ENCODE measurements at places on chromosomes 16 and 17. TPM values are rescaled to one million over a fixed set of nuclear protein-coding genes. Genes with fewer than 3 reads are reported as not detected.

SLC4A1 gene
- not detected for total RNA-seq

DNA sequence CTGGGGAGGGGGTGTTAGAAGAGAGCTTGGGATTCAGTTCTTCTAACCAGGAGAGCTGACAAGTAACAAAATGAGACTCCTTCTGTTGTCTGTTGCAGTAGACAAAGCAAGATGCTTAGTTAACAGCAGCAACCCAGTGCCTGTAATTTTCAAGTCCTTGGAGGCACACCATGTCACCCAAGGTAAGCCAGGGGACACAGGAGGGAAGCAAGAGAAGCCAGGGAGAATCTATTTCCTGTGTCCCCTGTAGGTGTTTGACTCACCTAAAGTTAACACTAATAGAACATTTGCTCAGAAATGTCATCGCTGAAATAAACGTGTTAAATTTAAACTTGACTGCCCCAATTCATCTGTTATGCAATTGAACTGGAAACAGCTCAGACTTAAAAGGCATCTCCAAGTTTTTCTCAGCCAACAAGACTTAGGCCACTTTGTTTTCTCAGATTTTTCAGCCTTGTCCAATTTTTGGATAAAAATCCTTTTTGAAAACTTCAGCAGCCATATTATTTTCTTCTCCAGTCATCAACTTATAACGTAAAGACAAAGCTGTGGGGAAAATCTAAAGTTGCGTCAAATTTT lies 257.6 kb downstream of the CDH13 start:
- DNase-seq = no peak
- H3K4me1 ChIP-seq = no peaks in the 10 kb centered on the region
- peaks cover 3% of the 10 kb centered on the region for H3K27me3 ChIP-seq
- H3K36me3 ChIP-seq = no peaks in the 10 kb centered on the region
- H3K4me3 ChIP-seq = no peak overlapping the region

- no peaks in the 10 kb centered on the region for H3K36me3 ChIP-seq
- no peak overlapping the region for H3K27ac ChIP-seq
- H3K4me1 ChIP-seq = no peaks in the 10 kb centered on the region
- no peak for DNase-seq
- H3K27me3 ChIP-seq = peaks cover 10% of the 10 kb centered on the region
Observed at GRCh38 chr17:10088444-10088843, 110.0 kb downstream of the GAS7 start.

DNA sequence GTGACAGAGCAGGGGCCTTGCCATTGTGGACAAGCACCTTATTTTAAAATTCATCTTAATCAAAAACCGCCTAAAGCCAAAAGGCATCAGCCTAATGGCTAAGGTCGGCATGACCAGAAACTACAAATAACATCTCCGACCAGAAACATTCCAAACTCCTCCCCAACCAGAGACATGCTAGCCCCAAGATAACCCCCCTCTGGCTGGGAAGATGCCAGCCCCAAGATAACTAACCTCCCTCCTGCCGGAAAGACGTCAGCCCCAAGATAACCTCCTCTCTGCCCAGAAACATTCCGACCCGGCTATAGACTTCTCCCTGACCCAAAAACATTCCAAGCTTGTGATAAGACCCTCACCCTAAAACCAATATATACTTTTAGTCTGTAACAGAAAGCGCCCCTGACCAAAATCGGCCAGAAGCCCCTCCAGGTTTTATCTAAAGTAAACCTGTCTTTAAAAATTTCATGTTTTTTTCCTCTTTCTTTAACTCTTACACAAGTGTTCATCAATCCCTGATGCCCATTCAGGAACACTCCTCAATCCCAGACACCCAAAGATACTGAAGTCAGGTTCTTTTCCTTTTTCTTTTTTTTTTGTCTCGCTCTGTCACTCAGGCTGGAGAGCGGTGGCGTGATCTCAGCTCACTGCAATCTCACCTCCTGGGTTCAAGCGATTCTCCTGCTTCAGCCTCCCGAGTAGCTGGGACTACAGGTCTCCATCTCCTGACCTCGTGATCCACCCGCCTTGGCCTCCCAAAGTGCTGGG lies 32.7 kb downstream of the TLE7 start:
- peaks cover 27% of the 10 kb centered on the region for H3K27me3 ChIP-seq
- H3K36me3 ChIP-seq = no peaks in the 10 kb centered on the region
- H3K4me3 ChIP-seq = no peak overlapping the region

DNA sequence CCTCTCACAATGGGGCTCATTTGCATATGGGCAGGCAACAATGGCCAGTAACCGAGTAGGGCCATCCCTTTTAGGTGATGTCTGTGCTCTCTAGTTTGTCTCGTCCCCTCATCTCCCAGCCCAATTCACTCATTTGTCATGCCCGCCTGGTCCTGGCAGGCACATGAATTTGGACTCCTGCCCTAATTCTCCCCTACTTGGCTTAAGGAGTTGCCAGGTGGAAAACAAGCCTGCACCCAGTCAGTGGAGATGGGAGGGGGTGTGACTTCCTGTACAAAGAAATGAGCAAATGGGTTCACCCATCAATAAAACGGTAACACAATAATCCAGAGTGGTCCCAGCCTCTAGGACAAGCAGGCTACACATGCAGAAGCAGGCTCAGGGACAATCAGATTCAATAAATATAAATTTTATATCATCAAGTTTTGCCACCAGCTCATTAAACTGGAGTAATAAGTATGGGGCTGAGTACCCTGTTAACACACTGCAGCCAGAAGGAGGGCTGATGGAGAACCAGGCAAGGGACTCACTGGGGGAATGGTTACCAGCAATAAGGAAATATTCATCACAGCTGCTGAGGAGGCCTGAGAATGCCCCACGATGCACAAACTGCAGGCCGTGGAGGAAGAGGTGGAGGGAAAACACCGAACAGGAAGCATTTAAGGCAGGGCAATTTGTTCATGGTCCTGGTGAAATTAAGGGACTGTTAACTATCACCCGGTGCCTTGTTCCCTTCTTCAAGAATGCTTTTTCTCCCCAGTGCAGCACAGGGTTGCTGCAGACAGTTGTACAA lies 84.4 kb upstream of the GPRC5B start:
- no peak for DNase-seq
- no peak overlapping the region for H3K27ac ChIP-seq
- no peaks in the 10 kb centered on the region for H3K4me1 ChIP-seq
- H3K4me3 ChIP-seq = no peak overlapping the region

DNA sequence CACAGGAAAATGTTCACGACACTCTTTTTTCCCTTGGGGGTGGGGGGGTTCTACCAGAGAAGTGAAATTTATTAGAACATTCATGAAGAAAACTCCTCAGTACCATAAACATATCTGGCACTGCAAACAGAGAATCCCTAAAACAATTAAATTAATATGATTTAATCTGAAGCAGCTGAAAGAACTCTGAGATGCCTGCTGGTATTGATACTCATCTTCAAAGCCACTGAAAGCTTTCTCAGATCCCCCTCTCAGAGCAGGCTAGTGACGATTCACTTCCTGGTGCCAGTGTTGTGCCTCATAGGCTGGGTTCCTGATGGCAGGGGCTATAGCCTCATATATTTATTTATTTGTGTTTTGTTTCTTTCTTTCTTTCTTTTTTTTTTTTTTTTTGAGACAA lies 52.7 kb downstream of the MYH10 start:
- H3K27me3 ChIP-seq = no peaks in the 10 kb centered on the region
- H3K27ac ChIP-seq = no peak overlapping the region
- peaks cover 9% of the 10 kb centered on the region for H3K4me1 ChIP-seq
- DNase-seq = no peak

DNA sequence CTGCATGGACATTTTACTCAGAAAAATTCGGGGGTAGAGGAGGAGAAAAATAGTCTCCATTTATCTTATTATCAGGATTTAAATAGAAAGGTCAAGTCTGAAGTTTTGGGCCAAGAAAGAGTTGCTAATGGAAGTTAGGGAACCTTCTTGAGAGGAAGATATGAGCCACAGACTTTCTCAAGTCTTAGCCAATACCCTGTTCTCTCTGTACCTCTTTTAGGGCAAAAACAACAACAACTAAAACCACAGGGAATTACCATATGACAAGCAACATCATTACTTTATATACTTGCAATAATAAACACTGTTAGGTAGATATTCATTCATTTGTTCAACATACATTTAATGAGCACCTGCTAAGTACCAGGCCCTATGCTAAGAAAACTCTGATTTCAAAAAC lies 282.2 kb upstream of the CDH5 start:
- no peaks in the 10 kb centered on the region for H3K4me1 ChIP-seq
- H3K4me3 ChIP-seq = no peak overlapping the region
- H3K27me3 ChIP-seq = no peaks in the 10 kb centered on the region
- DNase-seq = no peak

DNA sequence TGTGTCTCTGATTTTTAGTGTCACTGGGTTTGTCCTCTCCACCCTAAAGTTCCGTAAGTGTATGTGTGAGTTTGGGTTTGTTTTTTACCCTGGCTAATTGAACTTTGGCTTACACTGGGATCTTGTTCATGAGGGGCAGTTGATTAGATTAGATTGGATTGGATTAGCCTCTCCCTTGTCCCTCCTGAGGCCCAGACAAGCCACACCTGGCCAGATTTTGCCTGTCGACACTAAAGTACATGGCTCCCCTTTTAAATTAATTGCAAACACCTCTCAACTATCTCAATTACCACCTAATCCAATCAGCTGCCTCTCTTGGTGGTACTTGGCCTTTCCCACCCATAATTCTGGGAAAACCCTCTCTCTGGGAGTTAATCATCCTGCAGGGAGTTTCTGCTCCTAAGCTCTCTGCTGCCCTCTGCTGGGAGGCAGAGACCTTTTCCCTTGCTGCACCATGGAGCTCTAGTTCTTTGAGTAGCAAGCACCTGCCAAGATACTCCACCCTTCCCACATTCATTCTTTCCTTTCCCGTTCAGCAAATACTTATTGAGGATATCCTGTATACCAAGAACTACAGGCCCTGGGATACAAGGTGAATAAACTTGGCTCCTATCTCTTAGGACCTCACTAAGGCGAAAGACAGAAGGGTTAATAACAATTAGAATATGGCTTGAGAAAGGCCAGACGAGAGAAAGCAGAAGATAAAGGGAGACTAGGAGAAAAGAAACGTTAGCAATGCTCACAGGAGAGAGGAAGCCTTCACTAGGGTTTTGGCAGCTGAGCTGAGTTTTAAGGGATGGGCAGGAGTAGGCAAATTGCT lies 60.0 kb upstream of the MPHOSPH6 start:
- H3K36me3 ChIP-seq = no peaks in the 10 kb centered on the region
- peaks cover 12% of the 10 kb centered on the region for H3K27me3 ChIP-seq

- no peaks in the 10 kb centered on the region for H3K27me3 ChIP-seq
- peaks cover 65% of the 10 kb centered on the region for H3K36me3 ChIP-seq
- peak overlapping the region; percentile 92 for H3K27ac ChIP-seq
- no peak overlapping the region for H3K4me3 ChIP-seq
- DNase-seq = no peak
- peaks cover 76% of the 10 kb centered on the region for H3K4me1 ChIP-seq
Observed at GRCh38 chr16:4486126-4486893, 10.1 kb downstream of the HMOX2 start.

DNA sequence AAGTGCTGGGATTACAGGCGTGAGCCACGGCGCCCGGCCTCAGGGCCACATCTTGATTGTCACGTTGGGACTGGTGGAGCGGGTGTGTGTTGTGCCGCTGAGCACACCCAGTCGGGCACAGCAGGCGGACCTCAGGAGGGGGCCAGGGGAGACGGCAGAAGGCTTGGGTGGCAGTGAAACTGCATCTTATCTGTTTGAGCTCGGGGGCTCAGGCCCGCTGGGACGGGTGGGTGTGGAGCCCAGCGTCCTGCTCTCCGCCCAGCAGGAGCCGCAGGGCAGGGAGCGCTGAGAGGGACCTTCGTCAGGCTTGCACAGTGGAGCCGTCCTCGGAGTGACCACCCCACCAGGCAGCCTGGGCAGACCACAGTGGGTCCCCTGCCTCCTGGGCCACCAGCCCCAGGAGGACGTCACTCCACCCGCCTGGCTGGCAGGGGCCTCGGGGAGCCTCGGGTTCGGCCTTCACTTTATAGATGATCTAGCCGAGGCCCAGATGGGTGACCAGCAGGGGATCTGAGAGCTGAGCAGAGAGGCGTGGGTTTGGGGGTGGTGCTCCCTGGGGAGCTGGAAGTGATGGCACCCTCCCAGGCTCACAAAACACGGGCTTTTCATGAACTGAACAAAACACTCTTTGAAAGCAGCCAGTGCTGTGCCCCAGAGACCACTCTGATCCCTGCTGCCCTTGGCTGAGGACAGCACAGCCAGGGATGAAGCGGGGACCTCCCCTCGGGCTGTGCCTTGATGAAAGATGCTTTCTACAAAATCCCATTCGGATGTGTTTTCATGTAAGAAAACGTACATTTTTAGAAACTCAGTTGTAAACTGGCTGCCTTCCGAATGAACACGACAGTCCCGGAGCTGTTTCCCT lies 181.1 kb downstream of the SEC14L1 start:
- H3K4me3 ChIP-seq = no peak overlapping the region
- no peaks in the 10 kb centered on the region for H3K36me3 ChIP-seq
- peaks cover 2% of the 10 kb centered on the region for H3K27me3 ChIP-seq
- DNase-seq = no peak
- no peak overlapping the region for H3K27ac ChIP-seq

DNA sequence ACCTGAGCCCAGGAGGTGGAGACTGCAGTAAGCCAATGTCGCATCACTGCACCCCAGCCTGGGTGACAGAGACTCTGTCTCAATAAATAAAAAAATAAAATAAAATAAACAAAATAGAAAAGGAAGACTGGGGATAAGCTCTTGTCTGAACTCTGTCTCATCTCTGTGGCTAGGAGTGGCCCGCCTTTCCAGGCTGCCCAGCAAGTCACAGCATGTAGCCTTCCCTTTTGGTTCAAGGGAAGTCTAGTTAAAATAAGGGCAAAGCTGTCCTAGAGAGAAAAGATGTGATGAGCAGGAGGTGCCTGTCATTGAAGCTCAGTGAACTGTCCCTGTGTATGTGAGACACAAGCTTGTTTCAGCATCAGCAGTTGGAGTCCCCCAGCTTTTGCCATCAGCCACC lies 2.7 kb upstream of the GFAP start:
- H3K4me3 ChIP-seq = no peak overlapping the region
- H3K36me3 ChIP-seq = no peaks in the 10 kb centered on the region
- no peak overlapping the region for H3K27ac ChIP-seq
- DNase-seq = no peak

- no peak overlapping the region for H3K27ac ChIP-seq
- peaks cover 14% of the 10 kb centered on the region for H3K27me3 ChIP-seq
- peaks cover 5% of the 10 kb centered on the region for H3K4me1 ChIP-seq
- DNase-seq = no peak
- no peak overlapping the region for H3K4me3 ChIP-seq
Observed at GRCh38 chr17:44273607-44274006, 5.7 kb upstream of the SLC4A1 start.

DNA sequence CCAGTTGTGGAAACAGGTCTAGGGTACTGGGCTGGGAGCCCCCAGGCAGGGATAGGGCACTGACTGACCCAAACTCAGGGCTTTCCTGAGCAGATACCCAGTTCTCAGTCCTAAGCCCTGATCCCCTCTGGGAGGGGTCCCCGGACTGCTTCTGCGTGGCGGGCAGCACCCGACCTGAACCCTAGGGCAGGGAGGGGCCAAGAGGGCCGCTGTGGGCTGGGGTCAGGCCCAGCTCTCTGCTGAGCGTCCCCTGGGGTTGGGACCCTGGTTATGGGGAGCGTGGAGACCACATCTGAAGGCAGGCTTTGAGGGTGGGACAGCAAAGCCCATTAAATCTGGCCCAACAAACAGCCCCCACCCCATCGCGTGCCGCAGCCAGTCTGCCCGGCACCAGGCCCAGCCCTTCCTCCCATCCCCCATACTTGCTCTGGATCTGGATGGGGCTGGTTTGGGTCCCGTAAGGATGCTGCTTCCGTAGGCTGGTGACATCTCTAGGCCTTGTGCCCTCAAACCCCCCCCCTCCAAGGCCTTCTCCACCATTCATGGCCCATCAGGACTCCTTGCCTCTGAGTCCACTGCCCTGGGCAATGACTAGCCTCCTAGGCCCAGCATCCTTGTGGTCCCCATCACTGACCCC lies 691 bp upstream of the FAM83G start:
- no peak for DNase-seq
- peak overlapping the region; percentile 30 for H3K27ac ChIP-seq
- H3K4me1 ChIP-seq = peaks cover 23% of the 10 kb centered on the region
- peak overlapping the region; percentile 42 for H3K4me3 ChIP-seq
- no peaks in the 10 kb centered on the region for H3K36me3 ChIP-seq
